ENCODE measurements at places on chromosomes 11 and 22. TPM values are rescaled to one million over a fixed set of nuclear protein-coding genes. Genes with fewer than 3 reads are reported as not detected.

DNA sequence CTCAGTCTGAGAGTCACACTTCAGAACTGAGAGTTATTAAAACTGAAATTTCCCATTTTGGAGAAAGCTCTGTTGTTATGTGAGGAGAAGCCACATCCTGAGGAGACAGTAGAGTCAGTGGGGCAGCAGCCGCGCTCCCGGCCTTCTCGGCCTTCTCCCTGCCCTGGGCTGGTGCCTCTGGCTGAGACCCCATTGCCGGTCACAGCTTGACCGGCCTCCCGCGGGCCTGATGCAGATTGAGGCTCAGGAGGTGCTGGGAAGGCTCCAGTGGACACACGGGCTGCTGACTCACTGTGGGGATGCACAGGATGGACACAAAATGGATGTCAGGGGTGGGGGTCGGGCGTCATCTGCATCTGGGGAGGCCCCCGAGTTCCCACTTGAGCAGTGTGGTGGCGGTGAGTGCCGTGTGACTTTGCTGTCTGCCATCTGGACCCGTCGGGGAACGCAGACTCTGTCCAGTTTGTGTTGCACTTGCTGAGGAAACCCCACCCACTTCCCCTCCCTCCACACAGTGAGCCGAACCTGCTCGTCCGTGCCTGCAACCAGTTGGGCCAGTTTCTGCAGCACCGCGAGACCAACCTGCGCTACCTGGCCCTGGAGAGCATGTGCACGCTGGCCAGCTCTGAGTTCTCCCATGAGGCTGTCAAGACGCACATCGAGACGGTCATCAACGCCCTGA is 50.1 kb downstream of the MUC6 start:
- DNase-seq: peak; percentile 62

DNA sequence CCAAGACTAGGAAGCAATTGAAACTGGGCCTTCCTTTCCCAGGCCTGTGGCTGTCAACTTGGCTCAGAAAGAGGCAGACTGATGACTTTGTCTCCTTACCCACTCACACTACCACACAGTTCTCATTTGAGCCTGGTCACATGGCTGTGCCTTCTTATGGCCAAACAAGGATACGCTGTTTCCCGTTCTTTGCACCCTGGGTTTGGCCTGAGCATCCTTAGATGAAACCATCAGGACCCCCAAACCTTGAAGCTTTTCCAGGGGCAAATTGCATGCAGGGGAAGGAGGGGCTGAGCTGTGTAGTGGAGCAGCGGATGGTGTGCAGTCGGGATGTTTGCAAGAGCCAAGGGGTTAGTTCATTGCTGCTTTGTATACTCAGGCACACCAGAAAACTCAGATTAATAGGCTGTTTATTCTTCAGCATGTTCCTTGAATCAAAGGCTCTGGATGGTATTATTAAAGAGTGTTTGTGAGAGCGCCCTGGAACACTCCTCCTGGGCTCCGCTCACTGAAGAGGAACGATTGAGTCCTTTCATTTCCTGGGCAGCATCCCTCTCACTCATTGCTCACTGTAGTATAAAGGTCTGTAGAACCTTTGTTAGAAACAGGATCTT is 69.8 kb downstream of the ARFGAP2 start:
- no peak for DNase-seq

- DNase-seq: no peak
Observed at GRCh38 chr11:99015634-99016454, 4.9 kb upstream of the CNTN5 start.

DNA sequence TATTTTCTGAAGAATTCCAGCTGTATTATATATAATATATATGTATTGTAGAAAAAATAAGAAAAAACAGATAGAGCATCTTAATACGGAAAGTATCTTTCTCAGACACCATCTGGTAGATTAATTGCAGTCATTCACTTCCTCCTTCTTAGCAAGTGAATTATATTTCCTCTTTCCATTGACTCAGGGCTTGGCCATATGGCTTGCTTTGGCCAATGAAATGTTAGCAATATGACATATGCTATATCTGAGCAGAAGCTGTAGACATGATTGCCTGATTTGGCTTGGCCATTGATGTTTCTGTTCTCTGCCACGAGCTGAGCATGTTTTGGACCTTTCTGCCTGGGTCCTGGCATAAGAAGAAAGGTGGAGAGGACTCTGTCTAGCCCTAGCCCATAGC is 34.4 kb upstream of the ZBED5 start:
- no peak for DNase-seq

Gene PRR5
- 9.2 TPM for total RNA-seq

Gene TCP11L1
- 8.2 TPM for total RNA-seq

Gene LRP4
- 32.3 TPM for total RNA-seq
